ENCODE measurements at places on chromosomes 12 and 14.

- DNase-seq = no peak
Measured at GRCh38 chr14:39229601-39230110, 4.1 kb upstream of the MIA2 start.

DNA sequence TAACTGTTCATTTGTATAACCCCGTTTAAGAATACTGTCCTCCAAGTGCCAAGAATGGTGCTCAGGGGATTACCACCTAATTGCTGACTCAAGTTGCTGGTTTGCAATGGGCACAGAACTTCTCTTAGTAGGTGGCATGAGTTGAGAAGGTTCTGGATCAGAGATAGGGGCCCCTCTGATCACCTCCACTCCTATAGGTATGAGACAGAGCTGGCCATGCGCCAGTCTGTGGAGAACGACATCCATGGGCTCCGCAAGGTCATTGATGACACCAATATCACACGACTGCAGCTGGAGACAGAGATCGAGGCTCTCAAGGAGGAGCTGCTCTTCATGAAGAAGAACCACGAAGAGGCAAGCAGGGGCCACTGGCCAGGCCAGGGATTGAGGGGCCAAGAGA is 1.6 kb downstream of the KRT18 start:
- DNase-seq = no peak

- DNase-seq = no peak
Measured at GRCh38 chr12:39252628-39253027, 190.3 kb downstream of the KIF21A start.

- no peak for DNase-seq
Measured at GRCh38 chr12:47223848-47224213, 144.1 kb upstream of the AMIGO2 start.

- no peak for DNase-seq
Measured at GRCh38 chr12:114442578-114442977, 36.6 kb upstream of the TBX5 start.

DNA sequence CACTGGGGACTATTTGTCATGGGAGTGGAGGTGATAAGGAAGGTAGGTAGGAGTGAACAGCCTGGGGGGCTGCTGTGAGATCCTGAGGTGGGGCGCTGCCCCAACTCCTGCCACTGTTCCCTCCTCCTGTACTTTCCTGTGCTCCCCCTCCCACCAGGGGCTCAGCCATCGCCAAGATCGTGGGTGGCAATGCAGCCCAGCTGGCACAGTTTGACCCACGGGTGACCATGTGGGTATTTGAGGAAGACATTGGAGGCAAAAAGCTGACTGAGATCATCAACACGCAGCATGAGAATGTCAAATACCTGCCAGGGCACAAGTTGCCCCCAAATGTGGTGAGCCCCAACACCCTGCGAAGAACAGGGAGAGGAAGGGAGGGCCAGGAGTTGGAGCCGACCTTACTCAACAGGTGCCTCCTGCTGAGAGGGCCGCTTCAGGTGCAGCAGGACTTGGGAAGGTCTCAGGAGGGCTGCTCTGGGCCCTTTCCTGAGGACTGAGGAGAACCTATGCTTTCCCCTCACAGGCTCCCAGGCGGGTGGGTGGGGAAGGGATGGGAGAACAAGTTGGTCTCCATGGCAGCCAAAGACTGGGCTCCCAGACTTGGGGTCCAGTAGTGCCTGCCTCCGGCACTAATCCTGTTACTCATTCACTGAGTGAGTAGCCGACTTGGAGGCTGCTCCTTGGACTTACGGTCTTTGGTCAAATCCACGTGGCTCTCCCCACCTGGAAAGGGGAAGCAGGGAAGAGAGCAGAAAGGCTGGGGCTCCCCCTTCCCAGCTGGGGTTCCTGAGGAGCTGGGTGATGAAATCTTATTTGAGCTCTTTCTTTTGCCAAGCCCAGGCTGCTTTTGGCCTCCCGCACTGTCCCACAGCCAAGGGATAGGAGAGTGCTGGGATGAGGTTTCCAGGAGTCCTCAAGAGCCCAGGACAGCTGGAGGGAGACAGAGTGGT is 884 bp downstream of the GPD1 start:
- no peak for DNase-seq

- no peak for DNase-seq
Measured at GRCh38 chr14:45254771-45255170, 1.8 kb upstream of the MIS18BP1 start.

- DNase-seq = no peak
Measured at GRCh38 chr12:121657305-121658008, 12.0 kb downstream of the MORN3 start.

DNA sequence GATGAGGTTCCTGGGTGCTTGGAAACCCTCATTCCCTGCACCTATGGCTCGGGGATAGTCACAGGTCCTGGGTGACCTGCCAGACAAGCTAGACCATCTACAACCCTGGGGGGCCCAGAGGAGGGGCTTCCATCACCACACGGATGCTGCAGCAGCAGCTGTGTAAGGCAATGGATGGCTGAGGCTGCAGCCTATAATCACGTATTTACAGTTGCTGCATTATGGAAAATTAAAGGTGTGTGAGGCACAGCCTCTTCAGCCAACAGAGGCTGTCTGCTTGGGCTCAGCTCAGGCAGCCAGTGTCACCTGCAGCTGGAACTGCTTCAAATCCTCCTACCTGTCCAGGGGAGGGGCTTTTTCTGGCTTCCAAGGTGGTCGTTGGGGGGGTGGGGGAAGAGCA is 268.1 kb downstream of the CACNA1C start:
- no peak for DNase-seq

- no peak for DNase-seq
Measured at GRCh38 chr14:70856851-70857495, 47.7 kb upstream of the MAP3K9 start.

Data from stimulated activated CD8-positive, alpha-beta memory T cell treated with anti-CD3 and anti-CD28 coated beads, Interleukin-4, amount 100 ng/mL, for 4 hours (primary cell).